Pancreas (tissue), 10 donors: ENCODE measurements at places on chromosomes 3 and 15. TPM values are rescaled to one million over a fixed set of nuclear protein-coding genes. Genes with fewer than 3 reads are reported as not detected.

The SNTN gene
- polyA plus RNA-seq, result not detected

The LIPH gene
- polyA plus RNA-seq, result 4.0 TPM

The PATL2 gene
- 0.80 TPM for polyA plus RNA-seq

The SCAANT1 gene
- polyA plus RNA-seq, result not detected

The ADAMTS17 gene
- 10.6 TPM for polyA plus RNA-seq

The VIPR1 gene
- 3.4 TPM for polyA plus RNA-seq

The EOGT gene
- 19.3 TPM for polyA plus RNA-seq

The GPR62 gene
- not detected for polyA plus RNA-seq

The LMOD3 gene
- not detected for polyA plus RNA-seq

The CDHR4 gene
- polyA plus RNA-seq, result not detected

The OR5AC2 gene
- polyA plus RNA-seq, result not detected

The GOLGA6L9 gene
- polyA plus RNA-seq, result 21.7 TPM

The CHRD gene
- 23.3 TPM for polyA plus RNA-seq

The CKMT1A gene
- 6.7 TPM for polyA plus RNA-seq

The CRYGS gene
- polyA plus RNA-seq, result 16.6 TPM

The GOLGA8J gene
- 0.07 TPM for polyA plus RNA-seq

The VPS18 gene
- 9.4 TPM for polyA plus RNA-seq

The CLEC3B gene
- polyA plus RNA-seq, result 31.9 TPM

The PML gene
- polyA plus RNA-seq, result 17.6 TPM

The SH3GL3 gene
- polyA plus RNA-seq, result 0.34 TPM

The CIDEC gene
- 1.1 TPM for polyA plus RNA-seq
